ENCODE measurements at places on chromosomes 11 and 22.
A peak's percentile ranks its signal among the peaks of the same experiment; 100 is the strongest.

DNA sequence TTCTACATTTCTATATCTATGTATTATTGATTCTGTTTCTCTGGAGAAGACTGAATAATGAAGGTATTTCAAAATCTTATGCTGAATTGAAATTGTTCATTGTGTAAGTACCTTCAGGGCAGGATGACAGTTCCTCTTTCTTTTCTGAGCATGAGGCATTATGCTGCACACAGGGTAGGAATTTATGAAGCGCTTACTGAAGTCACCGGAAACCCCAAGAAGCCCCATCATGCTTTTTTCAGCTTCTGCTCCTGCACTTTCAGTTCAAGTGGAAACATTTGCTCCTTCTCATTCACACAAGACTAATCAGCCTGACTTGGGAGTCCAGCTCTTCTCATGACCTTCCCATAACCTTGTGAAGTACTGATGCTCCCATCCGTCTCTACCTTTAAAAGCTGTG, 314.7 kb upstream of the SORL1-AS1 start:
- no peak for DNase-seq

DNA sequence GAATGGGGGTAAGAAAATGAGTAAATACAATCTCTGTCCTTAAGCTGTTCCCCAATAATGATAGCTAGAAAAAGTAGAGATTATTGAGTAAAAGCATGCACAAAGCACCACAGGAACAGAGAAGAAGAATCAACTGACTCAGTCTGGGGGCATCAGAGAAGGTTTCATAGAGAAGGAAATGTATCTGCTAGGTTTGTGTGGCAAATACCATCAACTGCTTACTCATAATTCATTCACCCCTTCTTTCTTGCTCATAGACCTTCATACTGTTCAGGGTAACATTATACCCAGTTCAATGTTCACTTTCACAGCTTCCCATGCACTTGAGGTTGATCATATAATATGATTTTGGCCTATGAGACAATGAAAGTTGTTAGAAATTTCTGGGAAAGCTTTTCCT, 85.2 kb upstream of the SCUBE2 start:
- DNase-seq: no peak

DNA sequence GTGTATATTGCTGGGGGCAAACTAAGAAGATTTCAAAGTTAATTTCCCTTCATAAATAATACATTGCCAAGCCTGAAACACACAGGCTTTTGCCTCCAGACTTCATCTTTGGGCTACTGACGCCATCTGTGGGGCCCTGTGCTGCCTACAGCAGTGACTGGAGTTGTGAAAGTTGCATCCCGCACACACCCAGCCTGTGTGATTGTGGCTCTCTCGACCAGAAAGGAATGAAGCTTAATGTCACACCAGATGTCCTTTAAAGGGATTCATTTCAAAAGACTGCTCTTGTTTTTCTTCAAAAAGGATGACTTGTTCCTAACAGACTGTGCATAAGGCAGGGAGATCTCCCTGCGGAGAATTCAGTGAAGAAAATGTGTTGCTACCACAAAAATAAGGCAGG, 210.5 kb downstream of the FAM181B start:
- peak; percentile 39 for DNase-seq

- DNase-seq: peak; percentile 61
Observed at GRCh38 chr22:22558972-22559603, at the start of gene PRAME. Gene PRAME (minus strand): TSS chr22:22559265. CDS start chr22:22556832, 2,433 bp downstream.

- no peak for DNase-seq
Observed at GRCh38 chr11:120385655-120386054, 49.4 kb downstream of the ARHGEF12 start.
